Activated CD4-positive, alpha-beta T cell treated with anti-CD3 and anti-CD28 coated beads for 48 hours (primary cell): ENCODE measurements at places on chromosomes 16 and 17.

DNA sequence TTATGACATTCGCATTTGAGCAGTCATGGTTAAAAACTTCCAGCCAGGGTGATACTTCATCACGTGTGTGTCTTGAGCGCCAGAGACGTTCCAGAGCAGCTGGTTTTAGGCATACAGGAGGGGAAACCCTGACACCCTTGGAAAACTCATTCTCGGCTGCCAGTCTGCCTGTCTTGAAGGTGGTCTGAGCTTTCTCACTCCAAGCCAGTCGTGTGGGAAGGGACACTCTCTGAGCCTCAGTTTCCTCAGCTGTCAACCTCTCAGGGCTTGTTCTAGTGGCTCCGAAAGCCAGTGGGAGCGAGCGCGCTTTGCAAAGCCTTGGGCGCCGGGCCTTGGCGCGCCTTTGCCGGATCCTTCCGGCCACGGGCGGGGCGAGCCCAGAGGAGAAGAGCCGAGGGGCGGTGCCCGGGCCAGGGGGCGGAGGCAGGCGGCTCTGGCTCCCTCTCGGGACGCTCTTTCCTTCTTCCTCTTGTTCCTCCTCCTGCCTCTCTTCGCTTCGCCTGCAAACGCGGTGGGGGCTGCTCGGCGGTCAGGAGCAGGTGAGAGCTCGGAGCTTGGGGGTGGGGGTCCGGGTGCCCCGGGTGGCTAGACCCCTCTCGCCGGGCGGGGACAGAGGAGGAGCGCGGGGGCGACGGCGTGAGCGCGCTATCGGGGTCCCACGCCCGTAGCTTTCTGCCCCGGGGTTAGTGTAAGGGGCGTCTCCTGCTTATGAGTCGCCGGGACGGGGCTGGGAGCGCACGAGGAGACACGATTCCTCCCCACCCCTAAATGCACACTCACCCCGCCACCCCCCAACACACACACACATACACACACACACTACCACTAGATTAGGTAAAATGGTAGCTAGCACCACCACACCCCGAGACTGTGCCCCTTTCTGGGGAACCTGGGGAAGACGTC is at the start of gene LDAF1:
Gene LDAF1 (plus strand): TSS at position 467 of the 903 bp plus-strand sequence. CDS start 2,509 bp downstream, outside the sequence.
- DNase-seq: peak; percentile 88

GRCh38 chr17:38711792-38712571 is 6.9 kb downstream of the MLLT6 start:
- no peak for DNase-seq

DNA sequence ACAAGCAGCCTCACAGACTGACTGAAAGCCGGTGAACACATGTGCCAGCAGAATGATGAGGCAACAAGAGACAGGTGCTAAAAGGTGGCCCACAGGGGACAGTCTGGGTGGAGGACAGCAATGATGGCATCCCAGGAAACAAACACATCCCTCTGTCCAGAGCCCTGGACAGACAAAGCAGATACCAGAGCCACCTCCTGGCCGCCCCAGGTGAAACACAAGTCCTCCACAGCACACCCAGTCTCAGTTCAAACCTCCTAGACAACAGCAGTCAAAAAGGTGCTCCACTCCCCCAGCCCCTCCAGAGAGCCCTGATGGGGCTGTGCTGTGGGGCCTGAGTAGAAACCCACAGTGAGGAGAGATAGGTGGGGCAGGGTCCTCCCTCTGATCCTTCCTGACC is 20.3 kb upstream of the CDH5 start:
- no peak for DNase-seq

- no peak for DNase-seq
Measured at GRCh38 chr17:43070872-43071271, 45.8 kb downstream of the RND2 start.

DNA sequence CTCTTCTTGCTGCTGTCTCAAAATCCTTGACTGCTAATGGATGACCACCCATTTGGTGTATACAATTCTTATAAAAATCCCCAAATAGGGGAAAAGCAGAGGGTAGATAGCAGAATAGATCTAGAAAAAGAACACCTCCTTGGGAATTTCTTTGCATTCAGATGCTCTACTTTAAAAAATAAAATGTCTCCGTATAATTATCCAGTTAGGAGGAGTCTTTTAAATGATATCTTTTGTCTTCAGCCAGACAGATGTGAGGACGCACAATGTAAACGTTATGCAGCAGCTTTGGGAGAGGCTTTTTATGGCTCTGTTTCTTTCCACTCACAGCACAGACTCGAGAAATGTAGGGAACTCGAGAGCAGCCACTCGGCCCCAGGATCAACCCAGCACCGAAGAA is 300.2 kb downstream of the IRF8 start:
- DNase-seq: no peak

- no peak for DNase-seq
Measured at GRCh38 chr16:23064639-23065038, 84.6 kb downstream of the USP31 start.
